Esophagus mucosa (tissue), 1 donor: ENCODE measurements at places on chromosomes 3 and 15. TPM values are rescaled to one million over a fixed set of nuclear protein-coding genes. Genes with fewer than 3 reads are reported as not detected.
A peak's percentile ranks its signal among the peaks of the same experiment; 100 is the strongest.

- no peak for ATAC-seq
These were observed 143.3 kb downstream of the ADAMTS17 start for GRCh38 chr15:100198442-100198841.

DNA sequence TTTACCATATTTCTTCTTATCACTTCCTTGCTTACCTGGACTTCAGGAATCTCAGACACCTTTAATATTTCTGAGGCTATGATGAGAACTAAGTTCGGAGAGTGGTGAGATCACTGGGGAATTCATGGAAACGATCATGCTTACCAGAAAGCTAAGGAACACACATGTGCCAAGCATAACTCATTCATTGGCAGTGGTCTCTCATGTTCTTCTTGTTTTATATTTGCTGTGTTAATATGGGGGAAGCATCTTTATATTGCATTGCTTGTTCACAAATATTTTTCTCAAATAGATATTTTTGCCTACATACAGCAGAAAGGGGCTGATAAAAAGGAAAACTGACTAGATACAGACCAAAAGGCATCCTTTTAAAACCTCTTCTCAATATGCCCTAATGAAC, 55.8 kb downstream of the COL6A6 start:
- ATAC-seq: no peak

- peak; percentile 90 for ATAC-seq
These were observed 45.9 kb downstream of the CHDH start for GRCh38 chr3:53800041-53800906.

GRCh38 chr3:101695779-101696372, 9.4 kb upstream of the RPL24 start:
- no peak for ATAC-seq

- ATAC-seq: no peak
These were observed 35.4 kb downstream of the SLCO2A1 start for GRCh38 chr3:133994166-133994890.

DNA sequence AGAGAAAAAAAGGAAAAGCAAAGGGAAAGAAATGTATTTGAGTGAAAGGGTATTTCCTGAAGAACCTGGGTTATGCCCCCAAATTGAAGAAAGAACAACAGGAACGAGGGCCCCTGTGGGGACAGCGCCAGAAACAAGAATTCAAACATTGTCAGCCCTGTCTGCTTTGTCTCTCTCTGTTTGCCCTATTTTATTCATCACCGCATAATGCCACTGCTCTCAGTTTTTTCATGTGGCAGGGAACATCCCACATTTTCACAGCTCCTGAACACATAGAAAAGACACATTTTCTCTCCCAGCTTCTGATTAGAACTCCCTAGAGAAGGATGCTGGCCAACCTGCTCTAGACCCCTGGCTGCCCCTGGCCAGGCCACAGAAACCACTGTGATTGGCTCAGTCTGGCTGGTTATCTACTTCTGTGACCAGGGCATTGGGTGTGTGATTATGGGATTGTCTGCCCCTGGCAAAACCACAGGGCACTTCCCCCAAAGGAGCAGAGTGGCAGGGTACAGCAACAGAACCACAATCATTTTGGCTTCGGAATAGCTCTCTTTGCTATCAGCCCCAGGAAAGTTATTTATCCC, 31.3 kb upstream of the CCDC54 start:
- ATAC-seq: no peak

DNA sequence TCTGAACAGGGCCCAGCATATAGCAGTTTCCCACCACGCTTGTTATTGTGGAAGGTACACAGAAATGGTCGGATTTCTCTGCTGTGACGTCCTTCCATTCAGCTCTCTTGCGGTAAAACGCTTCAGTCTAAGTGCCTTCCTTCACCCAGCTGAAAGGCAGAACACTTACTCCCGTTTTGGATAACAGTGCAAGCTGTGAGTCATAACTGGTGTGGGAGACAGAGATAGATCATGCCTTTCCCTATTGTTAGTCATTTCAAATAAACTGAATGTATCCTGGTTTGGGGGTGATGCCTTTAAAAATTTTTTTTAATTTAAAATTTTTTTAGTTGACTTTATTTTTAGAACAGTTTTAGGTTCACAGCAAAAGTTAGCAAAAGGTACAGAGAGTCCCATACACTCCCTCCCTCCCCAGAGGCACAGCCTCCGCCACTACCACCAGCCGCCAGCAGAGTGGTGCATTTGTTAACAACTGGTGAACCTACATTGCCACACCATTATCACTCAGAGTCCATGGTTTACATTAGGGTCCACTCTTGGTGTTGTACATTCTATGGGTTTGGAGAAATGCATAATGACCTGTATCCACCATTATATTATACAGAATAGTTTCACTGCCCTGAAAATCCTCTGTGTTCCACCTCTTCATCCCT, 94.9 kb upstream of the NSMCE3 start:
- ATAC-seq: no peak

DNA sequence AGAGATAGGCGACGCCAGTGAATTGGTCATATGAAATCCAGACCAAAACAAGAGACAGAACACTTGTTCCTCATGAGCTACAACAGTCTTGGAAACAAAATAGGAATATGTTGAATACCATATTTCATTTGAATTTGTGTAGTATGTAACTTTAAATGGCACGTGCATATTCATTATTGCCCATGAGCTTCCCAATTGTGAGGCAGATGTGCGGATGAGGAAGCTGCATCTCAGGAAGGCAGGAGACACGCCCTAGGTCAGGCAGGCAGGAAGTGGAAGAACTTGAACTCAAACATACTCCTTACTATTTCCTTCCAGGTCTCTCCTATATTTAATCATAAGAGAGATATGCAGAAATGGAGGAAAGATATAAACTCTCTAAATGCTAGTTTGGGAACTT, 106.8 kb upstream of the SLC2A2 start:
- ATAC-seq: no peak

- ATAC-seq: no peak
These were observed 131.2 kb downstream of the RBMS3 start for GRCh38 chr3:29412110-29412509.

GRCh38 chr3:139111392-139112229, 66.9 kb upstream of the PRR23C start:
- ATAC-seq: peak; percentile 78

DNA sequence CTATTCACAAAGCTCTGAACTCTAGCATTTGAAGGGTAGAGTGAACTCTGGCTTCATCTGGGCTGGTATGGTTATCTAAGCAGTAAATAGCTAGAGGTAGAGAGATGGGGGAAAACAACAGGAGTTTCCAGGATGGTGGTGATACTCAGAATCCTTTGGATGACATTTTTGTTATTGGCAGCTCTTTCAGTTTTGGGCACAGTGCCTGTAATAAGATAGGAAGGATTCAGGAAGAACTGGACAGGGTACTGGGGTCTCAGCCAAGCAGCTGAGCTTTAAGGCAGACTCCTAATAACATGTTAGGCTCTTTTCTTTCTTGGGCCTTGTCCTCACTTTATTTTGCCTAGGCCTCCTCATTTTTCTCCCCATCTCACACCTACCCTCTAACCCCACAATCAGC, 338.5 kb downstream of the CADM2 start:
- ATAC-seq: no peak

GRCh38 chr3:71582612-71583565, 639 bp downstream of the FOXP1 start:
- peak; percentile 52 for ATAC-seq

Gene STRIT1
- not detected for total RNA-seq

Gene GABRB3
- total RNA-seq: 0.52 TPM

Gene ARHGEF3
- 30.2 TPM for total RNA-seq

Gene SCN11A
- total RNA-seq: 0.04 TPM

Gene LINS1
- 14.6 TPM for total RNA-seq

Gene SETD5
- total RNA-seq: 62.5 TPM

Gene C15orf61
- 2.8 TPM for total RNA-seq

Gene BCHE
- total RNA-seq: 0.28 TPM

Gene FOXP1
- 70.2 TPM for total RNA-seq

Gene EOMES
- 0.12 TPM for total RNA-seq

Gene ZNF80
- total RNA-seq: not detected
